ENCODE measurements at places on chromosomes 1 and 21.

DNA sequence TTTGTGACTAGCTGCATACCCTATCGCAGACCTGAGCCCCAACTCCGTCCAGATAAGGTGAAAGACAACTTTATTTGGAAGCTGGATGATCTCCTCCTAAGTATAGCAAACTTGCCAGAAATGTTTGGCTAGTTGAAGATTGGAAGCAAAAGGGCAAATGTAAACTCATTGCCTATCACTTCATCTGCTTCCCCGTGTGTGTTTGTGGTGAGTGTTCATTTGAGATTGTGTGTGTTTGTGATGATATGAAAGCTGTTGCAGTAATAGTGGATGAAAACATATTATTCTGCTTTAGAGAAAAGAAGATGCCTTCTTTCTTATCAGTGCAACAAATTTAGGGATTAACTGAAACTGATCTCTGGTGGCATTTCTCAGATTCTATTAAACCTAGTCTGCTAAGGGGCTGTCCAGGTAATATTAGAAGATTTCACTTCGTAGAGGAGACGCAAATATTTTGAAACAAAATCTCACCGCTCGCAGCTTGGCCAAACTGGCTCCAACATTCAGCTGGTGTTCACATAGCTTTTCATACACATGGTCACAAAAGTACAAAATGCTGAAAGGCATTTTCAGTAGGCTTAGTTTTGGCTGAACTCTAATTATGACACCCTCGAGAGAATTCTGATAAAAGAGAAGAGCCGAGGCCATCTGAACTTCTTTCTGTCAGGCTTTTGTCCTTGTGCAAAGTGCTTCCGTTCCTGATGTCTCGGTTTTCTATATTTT is 1.1 kb downstream of the TBX19 start:
- no peak for DNase-seq

GRCh38 chr1:100796046-100796445 is 76.5 kb downstream of the VCAM1 start:
- DNase-seq: no peak

DNA sequence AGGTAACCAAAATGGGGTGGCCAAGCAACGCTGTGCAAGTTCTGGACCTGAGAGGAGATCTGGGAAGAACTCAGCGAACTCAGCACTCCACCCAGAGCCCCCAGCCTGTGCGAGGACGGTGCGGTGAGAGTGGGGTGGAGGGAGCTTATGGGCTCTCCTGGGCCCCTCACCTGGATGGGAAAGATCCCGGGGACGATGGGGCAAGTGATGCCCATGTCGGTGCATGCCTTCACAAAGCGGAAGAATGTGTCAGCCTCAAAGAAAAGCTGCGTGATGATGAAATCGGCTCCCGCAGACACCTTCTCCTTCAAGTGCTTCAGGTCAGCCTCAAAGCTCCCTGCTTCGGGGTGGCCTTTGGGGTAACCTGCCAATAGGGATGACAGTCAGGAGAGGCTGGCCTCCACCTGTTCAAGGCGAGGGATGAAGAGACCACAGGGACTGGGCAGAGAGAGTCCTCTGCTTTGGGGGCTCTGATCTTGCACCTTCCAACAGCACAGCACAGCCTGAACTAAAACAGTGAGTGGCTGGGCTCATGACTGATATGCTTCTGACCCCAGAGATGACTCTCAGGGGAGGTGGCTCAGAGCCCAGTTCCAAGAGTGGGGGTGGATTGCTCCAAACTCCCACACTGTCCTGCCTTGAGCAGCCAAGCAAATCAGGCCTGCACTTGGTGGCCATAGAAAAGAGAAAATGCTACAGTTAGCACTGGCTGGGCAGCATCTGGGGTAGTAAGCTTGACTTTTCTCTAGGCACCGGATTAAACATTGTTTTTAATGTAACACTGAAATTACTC is 9.5 kb downstream of the MTHFR start:
- DNase-seq: no peak

DNA sequence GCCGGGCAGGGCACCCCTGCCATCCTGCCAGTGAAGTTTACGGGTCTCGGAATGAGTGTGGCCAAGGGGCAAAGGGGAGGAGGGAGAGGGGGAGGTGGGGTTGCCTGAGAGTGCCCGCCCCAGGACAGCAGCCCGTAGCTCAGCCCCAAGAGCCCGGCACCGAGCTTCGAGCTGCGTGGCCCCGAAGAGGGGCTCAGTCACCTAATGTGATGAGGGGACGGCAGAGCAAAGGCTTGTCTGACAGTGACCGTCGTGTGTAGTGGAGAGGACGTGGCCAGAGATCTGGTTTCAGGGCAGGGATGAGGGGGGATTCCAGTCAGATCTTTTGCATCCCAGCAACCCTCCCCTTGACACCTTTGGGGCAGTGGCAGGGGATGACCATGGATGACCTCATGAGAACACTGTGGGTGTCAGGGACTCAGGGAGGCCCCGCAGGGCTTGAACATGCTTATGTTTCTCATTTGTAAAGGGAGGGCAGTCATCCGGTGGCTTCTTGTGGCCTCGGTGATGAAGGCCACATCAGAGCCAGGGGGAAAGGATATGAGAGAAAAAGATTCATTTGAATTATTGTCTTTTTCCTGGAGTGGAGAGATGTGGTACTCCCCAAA is 1.1 kb upstream of the TRPM2 start:
- no peak for DNase-seq

- DNase-seq: no peak
Measured at GRCh38 chr1:245690156-245690690, 535.4 kb downstream of the KIF26B start.

- DNase-seq: peak; percentile 54
Measured at GRCh38 chr21:28776251-28776650, 216.4 kb downstream of the LTN1 start.

DNA sequence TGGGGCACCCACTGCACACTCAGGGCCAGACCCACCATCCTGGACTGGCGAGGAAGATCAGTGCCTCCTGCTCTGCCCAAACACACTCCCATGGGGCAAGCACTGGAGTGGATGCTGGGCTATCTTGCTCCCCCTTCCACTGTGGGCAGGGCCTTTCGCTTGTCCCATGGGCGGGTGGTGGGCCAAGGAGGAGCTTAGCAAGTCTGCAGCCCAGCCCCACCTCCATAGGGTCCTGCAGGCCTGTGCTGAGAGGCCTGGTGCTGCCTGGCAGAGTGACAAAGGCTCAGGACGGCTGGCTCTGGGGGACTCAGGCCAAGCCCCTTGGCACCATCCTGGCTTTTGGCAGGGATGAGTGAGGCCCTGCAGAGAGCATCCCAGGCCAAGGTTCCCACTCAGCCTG is 89.4 kb downstream of the PTPRU start:
- no peak for DNase-seq

GRCh38 chr1:234096161-234096770 is 191.8 kb downstream of the SLC35F3 start:
- DNase-seq: no peak

- DNase-seq: no peak
Measured at GRCh38 chr1:171161431-171161830, 23.7 kb upstream of the FMO2 start.

GRCh38 chr1:230808281-230808872 is 59.9 kb downstream of the C1orf198 start:
- DNase-seq: no peak

- DNase-seq: no peak
Measured at GRCh38 chr1:2980849-2981248, 40.4 kb upstream of the ACTRT2 start.

DNA sequence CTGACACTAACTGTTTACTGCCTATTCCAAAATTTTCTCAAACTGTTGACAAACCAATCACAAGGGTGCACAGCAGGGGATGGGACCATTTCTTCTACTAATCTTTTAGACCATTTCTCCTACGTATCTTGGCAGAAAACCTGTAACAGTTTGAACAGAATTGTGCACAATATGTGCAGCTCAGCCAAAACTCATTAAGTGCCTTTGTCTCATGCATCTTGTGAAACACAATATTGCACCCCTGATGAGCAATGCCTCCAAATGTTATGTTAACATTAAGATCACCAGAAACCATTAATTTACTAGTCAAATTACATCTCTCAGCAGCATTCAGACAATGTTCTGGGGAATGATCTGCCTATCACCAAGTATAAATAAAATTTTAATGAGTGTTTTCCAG is 247.5 kb downstream of the NRIP1 start:
- no peak for DNase-seq

DNA sequence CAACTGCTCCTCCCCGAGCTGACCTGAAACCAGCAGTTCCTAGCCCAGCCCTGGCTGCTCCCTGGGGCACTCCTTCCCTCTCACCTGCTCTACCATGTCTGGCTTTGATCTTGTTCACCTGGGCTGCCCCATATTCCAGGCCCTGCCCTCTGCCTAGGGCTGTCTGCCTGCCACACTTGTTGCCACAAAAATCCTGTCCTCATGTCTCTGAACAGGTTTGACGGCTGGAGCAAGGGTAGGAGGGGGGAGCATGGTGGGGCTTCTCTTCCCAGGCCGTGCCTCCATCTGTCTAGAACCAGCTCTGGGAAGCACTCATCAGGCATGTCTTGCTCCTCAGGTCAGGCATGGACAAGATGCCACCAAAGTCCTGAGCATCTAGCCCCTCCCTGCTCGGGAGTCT is 44.3 kb upstream of the WNT2B start:
- DNase-seq: no peak

GRCh38 chr1:247528812-247529474 is 7.3 kb downstream of the OR2C3 start:
- no peak for DNase-seq

GRCh38 chr1:206924592-206925105 is 2.9 kb upstream of the FCMR start:
- DNase-seq: peak; percentile 27

DNA sequence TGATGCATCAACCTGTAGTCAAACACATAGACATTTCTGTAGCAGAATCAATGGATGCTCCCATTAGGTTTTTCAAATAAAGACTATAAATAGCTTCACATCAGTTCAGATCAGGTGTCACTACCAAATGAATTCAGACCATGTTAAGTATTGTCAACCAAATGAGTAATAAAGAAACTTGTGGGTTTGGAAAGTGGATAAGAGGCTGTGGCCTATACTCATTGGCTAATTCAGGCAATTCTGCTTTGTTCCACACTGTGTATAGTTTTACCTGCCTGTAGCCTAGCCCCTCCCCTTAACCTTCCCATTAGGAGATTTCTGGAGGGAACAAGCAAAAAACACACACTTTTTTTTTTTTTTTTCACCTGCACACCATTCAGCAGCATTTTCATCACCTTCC is 321.2 kb downstream of the HLX start:
- no peak for DNase-seq

DNA sequence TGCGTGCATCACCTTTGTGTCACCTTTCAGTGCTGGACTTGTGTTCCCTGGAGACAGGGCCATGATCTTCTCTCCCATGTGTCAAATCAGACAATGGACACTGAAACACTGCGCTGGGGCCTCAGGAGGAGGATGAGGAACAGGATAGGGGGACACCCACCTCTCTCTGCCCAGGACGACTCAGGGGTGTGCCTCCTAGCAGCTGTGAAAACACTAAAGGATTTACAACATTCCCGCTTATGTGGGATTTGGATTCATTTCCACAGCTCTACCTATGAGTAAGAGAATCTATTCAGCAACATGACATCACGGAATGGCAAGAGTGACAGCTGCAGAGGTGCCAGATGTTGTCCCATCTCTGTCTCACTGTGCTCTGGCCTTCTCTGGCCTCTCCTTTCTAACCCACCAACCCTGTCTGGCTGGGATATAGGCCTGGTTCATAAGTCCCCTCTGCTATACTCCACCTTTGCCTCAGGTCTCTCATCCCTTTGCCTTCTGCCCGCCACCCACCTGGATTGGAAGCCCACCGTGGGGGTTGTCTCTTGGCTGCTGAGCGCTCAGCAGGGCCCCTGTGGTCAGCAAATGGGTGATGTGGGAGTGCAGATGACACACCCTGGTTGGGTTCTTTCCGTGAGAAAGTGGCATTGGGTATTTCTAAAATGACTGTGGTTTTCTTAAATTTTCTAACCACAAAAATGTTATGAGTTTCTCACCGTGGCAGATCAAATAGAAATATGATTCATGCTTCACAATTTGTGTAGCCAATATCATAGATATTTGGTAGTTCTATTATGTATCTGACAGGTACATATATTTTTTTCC is 47.1 kb upstream of the TLR5 start:
- peak; percentile 72 for DNase-seq

- DNase-seq: no peak
Measured at GRCh38 chr1:204171751-204172178, 5.6 kb upstream of the REN start.

- no peak for DNase-seq
Measured at GRCh38 chr1:203288400-203288799, 16.9 kb upstream of the BTG2 start.

DNA sequence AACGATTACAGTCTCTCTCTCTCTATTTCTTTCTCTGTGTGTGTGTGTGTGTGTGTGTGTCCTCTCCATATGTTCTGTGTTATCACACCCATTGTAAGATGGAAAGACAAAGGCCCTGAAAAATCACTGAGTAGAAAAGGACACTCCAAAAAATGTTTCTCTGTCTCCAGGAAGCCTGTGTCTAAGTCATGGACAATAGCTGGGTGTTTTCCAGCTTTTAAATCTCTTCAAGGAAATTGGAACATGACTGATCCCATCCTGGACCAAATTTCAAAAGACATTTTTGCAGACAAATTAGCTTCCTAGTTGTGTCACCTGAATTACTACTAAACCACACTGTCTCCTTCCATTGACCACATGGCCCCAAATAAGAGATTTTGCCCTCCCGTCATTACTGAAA is 31.0 kb upstream of the LMX1A start:
- no peak for DNase-seq

DNA sequence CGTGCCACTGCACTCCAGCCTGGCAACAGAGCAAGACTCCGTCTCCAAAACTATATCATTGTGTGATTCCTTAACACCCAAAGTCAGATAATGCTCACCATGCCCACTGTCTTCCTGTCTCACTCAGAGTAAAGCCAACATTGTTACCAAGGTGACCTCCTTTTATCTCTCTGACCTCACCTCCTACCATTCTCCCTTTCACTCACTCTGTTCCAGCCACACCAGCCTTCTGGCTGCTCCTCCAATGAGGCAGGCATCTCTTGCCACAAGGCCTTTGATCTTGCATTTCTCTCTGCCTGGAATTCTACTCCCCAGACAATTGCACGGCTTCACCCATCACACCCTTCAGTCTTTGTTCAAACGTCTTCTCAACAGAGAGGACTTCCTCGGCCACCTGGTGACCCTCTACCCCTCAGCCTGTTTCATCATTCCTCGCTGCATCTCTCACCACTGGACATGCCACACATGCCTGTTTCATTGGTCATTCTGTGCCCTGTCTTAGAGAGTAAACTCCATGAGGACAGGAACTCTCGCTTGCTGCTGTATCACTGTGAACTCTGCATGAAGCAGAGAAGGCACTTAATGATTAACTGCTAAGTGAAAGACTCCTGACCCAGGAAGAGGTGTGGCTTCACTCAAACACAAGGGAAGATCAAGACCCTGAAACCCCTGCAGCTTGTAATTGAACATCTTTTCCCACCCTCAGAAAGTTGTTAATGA is 67.1 kb upstream of the CAPZB start:
- DNase-seq: no peak

DNA sequence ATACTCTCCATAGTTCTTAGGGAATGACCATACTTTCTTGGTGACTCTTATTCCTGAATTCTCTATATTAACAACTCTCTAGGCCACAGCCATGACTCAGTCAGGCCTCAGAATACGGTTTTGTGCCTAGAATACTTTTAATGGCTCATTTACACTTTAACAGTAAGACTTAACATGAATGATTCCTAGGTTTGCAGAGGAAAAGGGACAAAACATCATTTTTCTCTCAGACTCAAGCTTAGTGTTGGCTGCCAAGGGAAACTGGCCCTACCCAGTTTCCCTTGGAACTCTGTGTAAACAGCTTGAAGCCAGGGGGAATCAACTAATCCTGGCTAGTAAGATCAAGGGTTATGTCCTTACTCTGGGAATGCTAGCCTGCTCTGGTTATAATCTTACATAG is 164.9 kb upstream of the PKN2 start:
- no peak for DNase-seq
